ENCODE measurements at places on chromosomes 1 and 21.

DNA sequence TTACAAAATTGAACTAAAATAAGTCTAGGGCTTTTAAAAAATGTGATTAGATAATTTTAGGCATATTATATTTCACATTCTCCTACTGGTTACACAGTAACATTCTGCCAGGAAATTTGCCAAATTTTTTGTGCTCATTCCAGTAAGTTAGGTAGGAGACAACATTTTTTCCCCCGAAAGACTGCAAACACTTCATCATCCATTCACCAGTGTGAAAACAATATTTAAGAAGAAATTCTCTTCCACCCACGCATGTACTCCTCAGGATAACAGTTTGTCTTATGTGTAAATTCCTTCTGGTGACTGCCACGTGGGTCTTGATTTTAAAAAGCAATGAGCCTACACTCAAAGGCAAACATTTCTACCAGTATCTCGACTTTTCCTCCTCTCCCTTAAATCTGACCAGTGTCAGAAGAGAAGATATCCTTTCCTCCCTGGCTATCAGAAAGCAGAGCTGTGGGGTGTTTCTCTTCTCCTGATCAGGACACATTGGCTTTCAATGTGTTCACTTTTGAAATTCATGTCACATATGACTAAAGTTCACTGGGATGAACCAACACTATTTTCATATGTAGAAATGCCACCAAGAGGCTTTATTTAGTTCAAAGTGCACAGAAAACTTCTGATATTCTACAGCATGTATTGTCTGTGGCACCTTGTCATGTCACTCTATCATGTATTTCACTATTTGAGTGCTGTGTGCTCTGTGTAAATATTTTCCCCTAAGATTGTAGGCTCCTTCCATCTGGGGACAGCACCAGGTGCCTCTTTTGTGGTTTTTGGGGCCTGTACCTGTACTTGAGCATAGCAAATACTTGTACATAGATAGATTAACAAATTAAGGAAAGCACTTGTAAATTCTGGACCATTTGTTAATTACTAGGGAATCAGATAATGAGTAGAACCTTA is 38.6 kb downstream of the LHX9 start:
- DNase-seq = peak; percentile 35

DNA sequence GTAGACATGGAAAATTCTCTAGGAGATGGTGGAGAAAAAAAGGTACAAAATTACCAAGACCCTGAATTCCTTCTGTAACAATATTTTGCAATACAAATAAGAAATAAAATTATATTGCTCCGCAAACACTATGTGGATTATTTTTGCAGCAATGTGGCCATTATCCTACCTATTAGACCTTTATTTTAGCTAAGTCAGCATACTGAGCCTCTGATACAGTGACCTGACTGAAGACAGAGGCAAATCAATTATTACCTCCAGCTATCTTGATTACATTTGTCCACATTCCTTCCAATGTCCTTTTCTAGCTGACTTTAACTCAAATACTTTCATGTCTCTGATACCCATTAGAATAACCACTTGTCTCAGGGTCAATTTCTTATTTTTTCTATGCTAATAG is 610.9 kb downstream of the LRRIQ3 start:
- no peak for DNase-seq

DNA sequence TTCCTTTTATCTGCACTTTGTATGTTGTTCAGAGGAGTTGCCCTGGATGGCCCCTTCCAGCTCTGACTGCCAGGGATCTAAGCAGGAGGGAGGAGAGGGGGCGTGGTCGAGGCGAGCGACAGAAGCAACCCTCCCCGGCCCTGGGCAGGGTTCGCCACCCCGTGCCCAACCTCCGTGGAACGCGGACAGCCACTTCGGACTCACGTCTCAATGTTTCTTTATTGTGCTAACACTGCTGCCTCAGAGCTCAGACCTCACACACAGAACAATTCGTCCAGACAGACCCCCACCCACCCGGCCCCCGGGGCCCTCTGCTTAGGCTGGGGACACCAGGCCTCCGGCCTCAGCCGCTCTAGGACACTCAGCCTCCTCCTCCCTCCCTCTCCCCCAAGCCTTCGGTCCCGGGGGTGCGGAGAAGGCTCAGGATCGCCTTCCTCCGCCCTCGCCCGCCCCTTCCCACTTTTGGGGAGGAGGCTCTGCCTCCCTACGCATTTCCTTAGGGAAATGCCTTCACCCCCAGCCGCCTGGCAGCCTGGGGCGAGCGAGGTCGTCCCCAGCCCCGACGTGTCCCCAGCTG is 8.3 kb downstream of the VSIG8 start:
- DNase-seq = peak; percentile 80

DNA sequence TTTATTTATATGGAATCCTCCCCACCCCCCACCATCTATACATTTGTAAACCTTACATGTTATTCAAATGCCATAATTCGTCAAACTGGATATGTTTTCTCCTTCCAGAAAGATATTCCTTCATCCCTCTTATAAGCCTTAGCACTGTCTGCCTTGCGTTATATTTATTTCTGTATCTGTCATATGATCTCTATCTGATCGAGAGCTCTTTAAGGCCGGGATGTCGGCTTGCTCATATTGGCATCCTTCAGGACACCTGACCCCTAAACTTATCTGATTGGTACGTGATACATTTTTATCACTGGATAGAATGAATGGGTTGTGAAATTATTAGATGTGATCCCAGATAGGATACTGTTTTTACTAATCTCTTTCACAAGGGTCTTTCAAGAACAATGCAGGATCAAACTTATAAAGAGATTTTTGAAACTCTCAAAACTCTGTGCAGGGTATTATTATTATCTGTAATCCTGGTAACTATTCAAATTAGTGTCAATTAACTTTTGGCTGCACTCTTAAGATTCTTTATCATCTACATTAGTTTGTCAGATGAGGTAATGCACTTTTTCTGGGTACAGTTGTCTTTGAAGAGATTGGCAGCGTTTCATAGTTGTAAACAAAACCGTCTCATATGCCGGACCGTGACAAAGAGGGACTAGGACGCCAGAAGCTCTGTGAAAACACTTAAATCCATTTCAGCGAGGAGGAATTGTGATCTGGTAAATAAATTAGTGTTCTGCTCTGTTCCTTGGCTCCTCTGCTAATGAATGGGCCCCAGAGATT is 152.0 kb downstream of the KIF26B start:
- DNase-seq = no peak

DNA sequence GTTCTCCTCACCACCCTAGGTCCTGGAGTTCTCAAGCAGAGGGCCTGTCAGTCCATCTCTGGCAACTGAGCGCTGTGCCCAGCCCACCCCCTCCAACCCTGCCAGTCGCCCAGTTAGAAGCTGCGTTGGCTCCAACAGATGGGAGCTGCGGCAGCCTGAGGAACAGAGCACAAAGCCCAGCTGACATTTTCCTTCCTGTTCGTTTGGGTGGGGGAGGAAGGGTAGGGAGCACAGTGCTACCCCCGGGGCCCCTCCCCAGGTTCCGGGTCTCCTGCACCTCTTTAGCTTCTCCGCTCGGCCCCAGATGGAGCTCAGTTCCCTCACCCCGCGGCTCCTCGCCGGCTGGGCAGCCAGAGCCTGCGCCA is 1.4 kb downstream of the LRRN2 start:
- DNase-seq = no peak

GRCh38 chr21:14384453-14384852 is 1.5 kb upstream of the HSPA13 start:
- no peak for DNase-seq

DNA sequence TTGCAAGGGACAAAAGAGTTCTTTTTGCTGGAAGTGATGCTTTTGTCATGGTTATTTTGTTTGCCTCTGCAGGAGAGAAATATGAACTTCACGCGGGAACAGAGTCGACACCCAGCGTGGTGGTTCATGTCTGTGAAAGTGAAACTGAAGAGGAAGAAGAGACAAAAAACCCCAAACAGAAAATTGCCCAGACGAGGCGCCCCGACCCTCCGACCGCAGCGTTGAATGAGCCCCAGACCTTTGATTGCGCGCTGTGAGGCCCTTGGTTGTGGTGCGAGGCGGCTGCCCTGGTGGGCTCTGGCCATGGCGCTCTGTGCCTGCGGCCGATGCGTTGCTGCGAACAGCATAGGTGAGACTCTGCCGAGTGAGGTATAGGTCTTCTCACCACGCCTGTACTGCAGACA is 20.9 kb upstream of the NCMAP start:
- DNase-seq = no peak

DNA sequence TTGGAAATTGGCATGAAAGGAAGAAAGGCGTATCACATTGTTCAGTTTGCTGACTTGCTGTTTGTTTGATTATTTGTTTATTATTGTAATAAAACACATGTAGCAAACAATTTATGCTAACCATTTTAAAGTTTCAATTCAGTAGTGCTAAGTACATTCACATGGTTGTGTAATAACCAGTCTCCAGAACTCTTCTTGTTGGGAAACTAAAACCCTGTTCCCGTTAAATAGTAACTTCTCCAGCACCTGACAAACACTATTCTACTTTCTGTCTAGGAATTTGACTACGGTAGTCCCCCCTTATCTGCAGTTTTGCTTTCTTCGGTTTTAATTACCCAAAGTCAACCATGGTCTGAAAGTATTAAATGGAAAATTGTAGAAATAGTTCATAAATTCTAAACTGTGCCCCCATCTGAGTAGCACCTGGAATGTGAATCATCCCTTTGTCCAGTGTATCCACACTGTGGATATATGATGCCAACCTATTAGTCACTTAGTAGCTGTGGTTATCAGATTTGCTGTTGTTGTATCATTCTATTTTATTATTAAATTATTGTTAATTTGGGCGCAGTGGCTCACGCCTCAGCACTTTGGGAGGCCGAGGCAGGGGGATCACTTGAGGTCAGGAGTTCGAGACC is 5.5 kb downstream of the MORC3 start:
- DNase-seq = no peak

DNA sequence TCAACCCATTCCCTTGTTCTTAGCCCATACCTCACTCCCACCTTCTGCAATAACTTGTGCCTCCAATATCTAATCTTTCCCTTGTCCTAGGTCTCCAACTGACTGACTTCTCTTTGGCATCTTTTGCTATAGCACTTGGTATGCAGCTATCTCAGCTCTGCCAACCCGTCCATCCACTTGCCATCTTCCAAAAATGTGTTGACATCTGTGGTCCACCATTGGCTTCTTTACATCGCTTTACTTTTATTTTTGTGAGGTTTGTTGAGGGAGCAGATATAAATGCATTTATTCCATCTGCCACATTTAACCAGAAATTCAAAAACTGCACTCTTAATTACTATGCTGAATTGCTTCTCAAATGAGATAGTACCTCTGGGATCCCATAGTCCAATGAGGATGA is 24.9 kb upstream of the PSMB2 start:
- DNase-seq = no peak

DNA sequence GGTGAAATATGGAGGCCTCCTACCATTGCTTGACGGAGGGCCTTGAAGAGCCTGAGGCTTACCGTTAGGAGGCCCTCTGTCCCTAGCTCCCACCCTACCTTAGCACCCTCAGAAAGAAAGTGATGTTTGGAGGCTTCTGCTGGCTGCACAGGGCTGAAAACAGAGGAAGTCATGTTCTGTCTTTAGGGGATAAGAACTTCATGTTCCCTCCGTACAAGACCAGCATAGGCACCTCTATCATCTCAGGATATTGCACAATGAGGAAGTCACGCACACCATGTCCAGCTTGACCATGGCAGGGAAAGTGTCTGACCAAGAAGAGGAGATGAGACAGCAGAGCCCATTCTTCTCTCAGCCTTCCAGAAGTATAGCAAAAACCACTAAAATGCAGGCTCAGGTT is 13.8 kb downstream of the ADORA3 start:
- no peak for DNase-seq

- DNase-seq = no peak
Observed at GRCh38 chr1:214438530-214438929, 112.9 kb downstream of the PTPN14 start.

GRCh38 chr1:204744107-204744779 is 58.7 kb upstream of the LRRN2 start:
- no peak for DNase-seq

- no peak for DNase-seq
Observed at GRCh38 chr21:45876381-45877170, 105.0 kb upstream of the COL6A1 start.

DNA sequence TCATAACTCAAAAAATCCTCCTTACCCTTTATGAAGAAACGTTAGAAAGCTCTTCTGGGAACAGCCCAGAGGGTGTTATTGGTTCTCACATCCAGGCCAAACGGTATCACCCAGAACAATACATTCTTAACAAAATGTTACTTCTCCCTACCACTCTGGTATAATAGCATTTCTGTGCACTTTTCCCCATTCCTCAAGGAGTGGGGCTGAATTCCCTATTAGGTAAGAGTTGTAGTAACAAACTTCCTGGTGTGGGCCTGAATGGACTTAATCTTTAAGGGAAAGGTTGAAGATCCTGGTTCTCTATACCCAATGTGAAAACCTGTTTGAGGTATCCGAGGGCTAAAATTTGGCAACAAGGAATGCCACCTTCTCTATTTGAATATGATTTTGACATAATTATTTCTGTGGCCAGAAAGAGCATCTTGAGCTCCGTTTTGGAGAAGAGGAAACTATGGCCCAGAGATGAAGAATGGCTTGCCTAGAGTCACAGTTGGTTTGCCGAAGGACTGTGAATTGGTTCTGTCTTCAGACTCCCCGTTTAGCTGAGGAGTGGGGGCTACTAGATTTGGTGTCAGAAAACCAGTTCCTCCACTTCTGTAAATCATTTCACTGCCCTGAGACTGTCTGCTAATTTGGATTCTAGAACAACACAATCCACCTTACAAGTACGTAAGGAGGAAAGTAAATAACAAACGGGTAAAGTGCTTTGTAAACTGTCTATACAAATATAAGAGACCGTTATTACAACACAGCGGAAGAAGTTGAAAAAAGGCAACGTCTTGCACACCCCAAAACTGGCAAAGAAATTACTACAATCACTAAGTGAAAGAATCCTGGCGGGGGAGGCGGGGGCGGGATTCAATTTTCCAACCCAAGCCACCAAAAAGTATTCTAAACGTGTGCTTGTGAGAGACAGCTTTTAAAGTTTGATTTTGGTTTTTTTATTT is 2.3 kb downstream of the ANP32E start:
- DNase-seq = peak; percentile 21

- DNase-seq = no peak
Observed at GRCh38 chr1:69195136-69195535, 372.6 kb upstream of the LRRC7 start.
